RPMI8226 (cell line): ENCODE measurements at places on chromosomes 13 and 19.
A peak's percentile ranks its signal among the peaks of the same experiment; 100 is the strongest.

- DNase-seq = peak; percentile 78
Measured at GRCh38 chr19:16586991-16587832, 15.0 kb upstream of the SLC35E1 start.

- no peak for DNase-seq
Measured at GRCh38 chr19:32895384-32895783, 25.8 kb upstream of the SLC7A9 start.

GRCh38 chr19:19674315-19674714, 5.7 kb downstream of the ZNF101 start:
- no peak for DNase-seq

DNA sequence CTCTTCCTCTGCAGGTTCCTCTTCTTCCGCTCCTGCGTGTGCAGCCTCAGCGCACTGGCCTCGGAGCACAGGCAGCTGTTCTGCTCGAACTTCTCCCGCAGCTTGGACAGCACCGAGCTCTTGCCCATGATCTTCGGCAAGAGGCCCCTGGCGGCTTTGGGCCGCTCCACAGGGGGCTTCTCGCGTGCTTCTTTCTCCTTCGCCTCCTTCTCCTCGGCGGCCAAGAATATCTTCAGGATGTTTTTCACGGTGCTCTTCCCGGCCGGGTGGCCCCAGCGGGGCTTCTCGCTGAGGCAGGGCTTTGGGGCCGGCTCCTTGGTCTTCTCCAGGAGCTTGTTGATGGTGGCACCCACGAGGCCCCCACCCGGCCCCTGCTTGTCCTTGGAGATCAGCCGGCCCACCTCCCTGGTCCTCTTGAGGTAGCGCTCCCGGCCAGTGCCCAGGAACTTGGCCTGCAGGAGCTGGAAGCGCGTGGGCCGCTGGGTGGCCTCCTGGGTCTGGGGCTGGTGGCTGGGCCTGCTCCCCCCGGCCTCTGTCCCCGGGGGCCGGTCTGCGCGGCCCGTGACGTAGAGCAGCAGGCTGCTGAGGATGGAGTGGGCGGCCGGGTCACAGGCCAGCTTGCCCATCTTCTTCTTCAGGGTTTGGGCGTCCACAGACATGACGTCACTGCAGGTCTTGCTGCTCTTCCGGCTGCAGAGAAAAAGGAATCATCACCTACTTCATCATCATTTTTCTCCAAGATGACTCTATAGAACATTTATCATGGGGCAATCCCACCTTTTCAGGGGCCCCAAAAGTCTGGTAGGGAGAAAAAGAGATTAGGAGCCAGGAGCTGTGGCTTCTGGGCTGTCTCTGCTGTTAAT, 43.8 kb upstream of the GRTP1 start:
- no peak for DNase-seq

- DNase-seq = no peak
Measured at GRCh38 chr19:48914181-48914580, 14.1 kb downstream of the NUCB1 start.

DNA sequence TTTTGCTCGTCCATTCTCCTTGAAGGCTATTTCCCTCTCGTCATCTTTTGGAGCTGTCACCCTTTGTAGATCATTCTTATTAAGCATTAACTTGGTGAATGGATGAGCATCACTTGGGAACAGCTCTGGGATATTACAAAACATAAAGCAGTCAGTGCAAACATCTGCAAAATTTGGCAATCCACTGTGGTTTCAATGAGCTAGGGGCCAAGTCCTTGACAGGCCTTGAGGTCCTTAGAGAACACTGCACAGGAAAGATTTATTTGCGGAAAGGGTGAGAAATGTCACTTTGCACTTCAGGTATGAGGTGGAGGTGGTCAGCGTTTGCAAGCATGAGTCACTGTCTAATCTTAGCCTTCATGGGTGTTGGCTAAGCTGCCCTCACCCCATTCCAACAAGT, 239.7 kb upstream of the MAB21L1 start:
- DNase-seq = no peak

DNA sequence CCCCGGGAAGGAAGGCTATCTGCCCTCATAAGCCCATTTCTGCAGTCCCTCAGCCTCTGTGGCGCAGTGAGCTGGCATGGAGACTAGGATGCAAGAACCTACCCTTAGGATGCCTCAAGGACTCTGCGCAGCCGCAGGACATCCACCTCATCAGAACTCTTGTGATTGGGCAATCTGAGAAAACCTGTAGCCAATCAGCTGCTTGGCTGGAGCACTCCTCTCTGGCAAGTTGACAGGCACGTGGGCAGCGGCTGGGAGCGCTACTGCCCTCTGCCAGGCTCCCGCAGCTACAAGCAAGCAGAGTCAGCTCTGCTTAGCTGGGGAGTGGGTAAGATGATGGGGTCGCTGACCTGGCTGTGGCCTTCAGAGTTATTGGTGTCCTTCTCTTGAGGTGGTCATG, 1.5 kb upstream of the ECSIT start:
- peak; percentile 80 for DNase-seq

DNA sequence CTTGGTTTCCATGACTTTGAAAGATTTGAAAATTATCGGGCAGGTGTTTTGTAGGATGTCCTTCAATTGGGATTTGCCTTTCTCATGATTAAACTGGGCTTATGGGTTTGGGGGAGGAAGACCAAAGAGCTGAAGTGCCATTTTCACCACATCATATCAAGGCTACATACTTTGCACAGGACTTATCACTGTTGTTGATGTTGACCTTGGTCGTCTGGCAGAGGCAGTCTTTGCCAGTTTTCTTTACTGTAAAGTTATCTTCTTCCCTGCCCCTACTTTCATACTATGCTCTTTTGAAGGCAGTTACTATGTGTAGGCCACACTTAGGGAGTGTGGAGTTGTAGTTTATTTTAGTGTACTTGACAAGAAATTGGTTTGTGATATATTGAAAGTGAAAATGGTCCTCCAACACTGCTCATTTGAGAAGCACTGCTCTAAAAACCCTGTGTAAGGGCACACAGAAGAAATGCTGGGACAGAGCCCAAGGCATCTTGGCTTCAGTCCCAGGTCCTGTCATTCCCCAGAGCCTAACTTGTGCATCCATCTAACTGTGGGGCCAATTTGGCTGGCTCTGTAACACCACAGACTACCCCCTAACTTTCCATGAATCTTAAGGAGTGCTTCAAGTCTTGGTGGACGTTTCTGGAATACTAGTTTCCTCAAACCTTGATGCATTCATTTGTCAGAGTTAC, 384.9 kb downstream of the KCNRG start:
- no peak for DNase-seq

- no peak for DNase-seq
Measured at GRCh38 chr13:37495046-37495445, 103.5 kb downstream of the POSTN start.

DNA sequence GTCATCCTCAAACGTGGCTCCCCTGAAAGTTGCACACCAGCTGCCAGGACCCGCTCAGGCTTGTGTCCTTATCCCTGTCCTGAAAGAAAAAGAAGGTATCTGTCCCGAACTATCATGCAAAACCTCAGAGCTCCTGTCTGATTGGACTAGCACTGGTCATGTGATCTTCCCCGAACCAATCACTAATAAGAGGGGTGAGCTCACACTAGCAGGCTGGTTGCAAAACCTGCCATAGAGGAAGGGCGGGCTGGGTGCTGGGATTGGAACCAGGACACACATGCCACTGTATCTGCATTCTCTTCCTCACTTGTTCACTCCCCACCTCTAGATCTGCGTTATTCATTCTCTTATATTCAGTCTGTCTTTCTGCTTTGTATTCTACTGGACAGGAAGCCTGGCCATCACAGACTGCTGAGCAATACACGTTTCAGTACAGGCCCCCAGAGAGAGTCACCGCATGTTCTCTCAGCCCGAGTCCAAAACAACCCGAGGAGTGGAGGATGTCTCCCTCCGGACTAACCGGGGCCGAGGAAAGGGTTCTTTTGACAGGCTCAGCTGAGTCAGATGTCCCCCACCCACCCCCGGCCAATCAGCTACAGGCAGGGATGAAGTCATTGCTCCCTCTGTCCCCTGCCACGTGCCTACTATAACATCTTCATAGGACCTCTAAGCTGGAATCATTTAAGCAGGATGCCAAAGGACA, 97.7 kb downstream of the SIPA1L3 start:
- no peak for DNase-seq

DNA sequence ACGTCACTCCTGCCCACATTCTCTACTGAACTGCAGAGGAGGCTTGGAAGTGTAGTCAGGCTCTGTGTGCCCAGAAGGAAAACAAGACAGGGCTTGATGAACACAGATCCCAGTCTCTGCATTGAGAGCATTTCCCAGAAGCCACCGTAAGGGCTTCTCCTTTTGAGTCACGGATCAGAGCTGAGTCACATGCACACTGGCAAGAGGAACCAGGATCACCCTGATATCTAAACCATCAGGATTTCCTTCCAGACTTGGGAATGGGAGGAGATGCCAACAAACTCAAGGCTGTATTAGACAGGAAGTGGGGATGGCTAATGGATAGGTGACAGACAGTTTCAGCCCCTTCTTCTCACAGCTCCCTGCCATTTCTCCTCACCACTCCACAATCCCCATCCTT, 17.7 kb upstream of the FBXO17 start:
- no peak for DNase-seq
